Frontal cortex (tissue), 4 donors: ENCODE measurements at places on chromosomes 3 and 15. TPM values are rescaled to one million over a fixed set of nuclear protein-coding genes. Genes with fewer than 3 reads are reported as not detected.

The LDHAL6B gene
- not detected for total RNA-seq

The TRIM71 gene
- 2.9 TPM for total RNA-seq

The PCLAF gene
- 2.9 TPM for total RNA-seq

The EXD1 gene
- total RNA-seq = 1.2 TPM

The LRRC15 gene
- total RNA-seq = not detected

The SPSB4 gene
- total RNA-seq = 4.1 TPM

The SEMA7A gene
- total RNA-seq = 21.6 TPM

The KNG1 gene
- not detected for total RNA-seq

The VIPR1 gene
- total RNA-seq = 0.41 TPM

The TLR9 gene
- not detected for total RNA-seq

The CCK gene
- 54.6 TPM for total RNA-seq

The CPLX3 gene
- total RNA-seq = 0.82 TPM

The CP gene
- total RNA-seq = not detected

The BFSP2 gene
- total RNA-seq = not detected

The C3orf70 gene
- total RNA-seq = 30.6 TPM

The DUOX1 gene
- total RNA-seq = not detected

The ATP8B4 gene
- total RNA-seq = 6.9 TPM

The CLDN16 gene
- 1.6 TPM for total RNA-seq

The PEX5L gene
- 40.8 TPM for total RNA-seq

The CSTA gene
- not detected for total RNA-seq

The SEMA3F gene
- 9.4 TPM for total RNA-seq
